Thoracic aorta (tissue), 2 donors: ENCODE measurements at places on chromosomes 6 and 20.

- H3K4me3 ChIP-seq: no peak overlapping the region
- no peaks in the 10 kb centered on the region for H3K27me3 ChIP-seq
- peak overlapping the region; percentile 41 for H3K27ac ChIP-seq
- DNase-seq: no peak
- no peaks in the 10 kb centered on the region for H3K36me3 ChIP-seq
Measured at GRCh38 chr6:37799263-37799644, 20.3 kb upstream of the ZFAND3 start.

DNA sequence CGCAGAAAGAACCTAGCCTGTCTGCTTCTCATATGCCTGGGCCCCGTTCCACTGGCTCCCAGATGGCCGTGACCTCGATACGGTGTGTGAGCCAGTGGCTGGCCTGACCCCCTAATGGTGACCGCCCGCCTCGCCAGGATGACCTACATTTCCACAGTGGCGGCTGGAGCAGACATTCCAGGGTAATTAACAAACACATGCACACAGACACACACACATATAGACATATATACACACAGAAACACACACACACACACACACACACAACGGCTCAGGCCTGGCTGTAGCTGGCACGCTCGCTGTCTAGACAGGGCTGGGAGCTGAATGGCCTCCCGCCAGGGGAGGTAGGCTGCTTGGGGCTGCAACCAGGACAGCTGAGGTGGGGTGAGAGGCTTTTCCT, 227.1 kb downstream of the ANKRD60 start:
- H3K4me3 ChIP-seq: no peak overlapping the region
- peak overlapping the region; percentile 39 for H3K27ac ChIP-seq
- H3K4me1 ChIP-seq: peaks cover 3% of the 10 kb centered on the region
- DNase-seq: peak; percentile 43

GRCh38 chr20:37980876-37981275, 52.4 kb downstream of the TTI1 start:
- H3K4me1 ChIP-seq: peaks cover 3% of the 10 kb centered on the region
- no peaks in the 10 kb centered on the region for H3K27me3 ChIP-seq
- no peak overlapping the region for H3K4me3 ChIP-seq

GRCh38 chr20:50303573-50304500, 113.2 kb downstream of the CEBPB start:
- peaks cover 11% of the 10 kb centered on the region for H3K4me1 ChIP-seq
- no peaks in the 10 kb centered on the region for H3K27me3 ChIP-seq
- H3K4me3 ChIP-seq: no peak overlapping the region
- no peaks in the 10 kb centered on the region for H3K36me3 ChIP-seq
- no peak for DNase-seq

DNA sequence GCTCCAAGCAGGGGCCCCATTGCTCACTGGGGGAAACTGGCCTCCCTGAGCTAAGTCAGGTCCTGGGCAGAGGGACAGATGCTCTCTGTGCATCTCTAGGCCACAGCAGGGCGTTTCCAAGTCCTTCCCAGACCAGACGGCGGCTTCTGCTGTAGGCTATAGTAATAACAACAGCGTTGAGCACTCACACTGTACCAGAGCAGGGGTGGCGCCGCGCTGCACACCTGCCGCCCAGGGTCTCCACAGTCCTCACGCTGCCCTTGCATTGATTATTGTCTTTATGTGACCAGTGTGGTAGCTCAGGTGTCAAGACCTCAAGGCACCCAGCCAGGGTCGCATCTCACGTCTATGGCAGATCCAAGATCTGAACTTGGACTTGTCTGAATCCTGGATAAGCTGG, 14.9 kb upstream of the CCN5 start:
- no peak overlapping the region for H3K27ac ChIP-seq
- DNase-seq: no peak
- H3K4me1 ChIP-seq: peaks cover 39% of the 10 kb centered on the region
- no peak overlapping the region for H3K4me3 ChIP-seq
- H3K36me3 ChIP-seq: no peaks in the 10 kb centered on the region

- DNase-seq: no peak
- H3K27ac ChIP-seq: no peak overlapping the region
- H3K4me3 ChIP-seq: no peak overlapping the region
- H3K4me1 ChIP-seq: no peaks in the 10 kb centered on the region
- H3K27me3 ChIP-seq: no peaks in the 10 kb centered on the region
Measured at GRCh38 chr6:102356170-102356569, 962.7 kb downstream of the GRIK2 start.

- no peaks in the 10 kb centered on the region for H3K27me3 ChIP-seq
- no peak overlapping the region for H3K27ac ChIP-seq
- H3K4me3 ChIP-seq: no peak overlapping the region
- no peaks in the 10 kb centered on the region for H3K36me3 ChIP-seq
- no peak for DNase-seq
- H3K4me1 ChIP-seq: no peaks in the 10 kb centered on the region
Measured at GRCh38 chr6:121134922-121135321, 199.4 kb downstream of the TBC1D32 start.

DNA sequence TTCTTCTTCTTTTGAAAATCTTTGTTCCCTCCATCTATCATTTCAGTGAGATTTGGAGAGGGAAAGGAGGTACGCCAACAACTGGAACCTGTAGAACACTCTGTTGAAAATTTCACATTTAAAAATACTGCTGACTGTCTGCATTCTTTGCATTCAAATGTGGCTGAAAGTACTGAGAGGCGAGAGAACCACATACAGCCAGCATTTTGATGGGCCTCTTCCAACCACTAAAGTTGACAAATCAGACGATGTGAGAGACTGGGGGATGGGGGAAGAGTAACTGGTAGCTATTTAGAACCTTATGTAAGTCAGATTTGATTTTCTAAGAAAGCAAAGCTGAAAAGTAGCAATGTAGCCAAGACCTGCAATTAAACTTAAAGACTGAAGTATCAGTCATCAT, 77.5 kb downstream of the FKBP5 start:
- no peak for DNase-seq
- peaks cover 49% of the 10 kb centered on the region for H3K36me3 ChIP-seq
- H3K4me3 ChIP-seq: no peak overlapping the region

DNA sequence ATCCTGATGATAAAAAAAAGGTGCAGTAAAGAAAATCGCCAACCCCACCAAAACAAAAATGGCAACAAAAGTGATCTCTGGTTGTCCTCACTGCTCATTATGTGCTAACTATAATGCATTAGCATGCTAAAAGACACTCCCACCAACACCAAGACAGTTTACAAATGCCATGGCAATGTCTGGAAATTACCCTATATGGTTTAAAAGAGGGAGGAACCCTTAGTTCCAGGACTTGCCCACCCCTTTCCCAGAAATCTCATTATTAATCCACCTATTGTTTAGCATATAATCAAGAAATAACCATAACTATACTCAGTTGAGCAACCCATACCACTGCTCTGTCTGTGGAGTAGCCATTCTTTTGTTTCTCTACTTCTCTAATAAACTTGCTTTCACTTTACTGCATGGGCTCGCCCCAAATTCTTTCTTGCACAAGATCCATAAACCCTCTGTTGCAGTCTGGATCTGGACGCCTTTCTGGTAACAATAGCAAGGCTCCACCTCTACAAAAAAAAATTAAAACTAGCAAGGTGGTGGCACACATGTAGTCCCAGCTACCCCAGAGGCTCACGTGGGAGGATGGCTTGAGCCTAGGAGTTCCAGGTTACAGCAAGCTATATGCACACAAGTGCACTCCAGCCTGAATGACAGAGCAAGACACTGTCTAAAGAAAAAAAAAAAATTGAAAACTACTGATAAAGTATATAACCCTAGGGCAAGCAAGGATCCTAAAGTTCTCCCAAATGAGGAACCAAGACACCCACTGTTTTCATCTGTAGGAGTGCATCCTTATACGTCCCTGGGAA, 278.8 kb upstream of the JARID2 start:
- H3K27ac ChIP-seq: no peak overlapping the region
- no peak overlapping the region for H3K4me3 ChIP-seq
- H3K36me3 ChIP-seq: no peaks in the 10 kb centered on the region

DNA sequence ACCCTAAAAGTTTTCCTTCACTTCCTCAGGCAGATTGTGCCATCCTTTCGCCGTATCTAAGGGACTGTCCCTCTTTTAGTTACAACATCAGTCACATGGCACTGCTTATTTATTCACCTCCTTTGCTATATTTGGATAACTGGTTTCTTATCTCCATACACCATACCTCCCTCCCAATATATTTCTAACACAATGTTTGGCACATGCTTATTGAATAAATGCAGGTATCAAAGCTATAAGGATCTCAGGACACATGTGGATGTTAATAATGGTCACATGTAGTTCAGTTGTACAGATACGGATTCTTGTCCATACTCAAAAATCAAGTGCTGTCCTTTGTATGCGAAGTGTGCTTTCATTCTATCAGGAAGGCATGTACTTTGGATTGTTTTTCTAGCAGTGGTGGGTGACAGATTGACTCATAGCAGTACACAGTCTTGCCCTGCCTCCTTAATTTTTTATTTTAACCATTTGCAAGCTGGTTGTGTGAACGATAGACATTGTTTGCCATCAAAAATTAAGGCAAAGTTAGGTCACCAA, 407.1 kb upstream of the RUNX2 start:
- no peaks in the 10 kb centered on the region for H3K4me1 ChIP-seq
- H3K36me3 ChIP-seq: no peaks in the 10 kb centered on the region
- no peaks in the 10 kb centered on the region for H3K27me3 ChIP-seq
- H3K27ac ChIP-seq: no peak overlapping the region
